ENCODE measurements at places on chromosomes 1 and 21.

- DNase-seq = no peak
Observed at GRCh38 chr1:59218521-59219236, 78.2 kb upstream of the FGGY start.

DNA sequence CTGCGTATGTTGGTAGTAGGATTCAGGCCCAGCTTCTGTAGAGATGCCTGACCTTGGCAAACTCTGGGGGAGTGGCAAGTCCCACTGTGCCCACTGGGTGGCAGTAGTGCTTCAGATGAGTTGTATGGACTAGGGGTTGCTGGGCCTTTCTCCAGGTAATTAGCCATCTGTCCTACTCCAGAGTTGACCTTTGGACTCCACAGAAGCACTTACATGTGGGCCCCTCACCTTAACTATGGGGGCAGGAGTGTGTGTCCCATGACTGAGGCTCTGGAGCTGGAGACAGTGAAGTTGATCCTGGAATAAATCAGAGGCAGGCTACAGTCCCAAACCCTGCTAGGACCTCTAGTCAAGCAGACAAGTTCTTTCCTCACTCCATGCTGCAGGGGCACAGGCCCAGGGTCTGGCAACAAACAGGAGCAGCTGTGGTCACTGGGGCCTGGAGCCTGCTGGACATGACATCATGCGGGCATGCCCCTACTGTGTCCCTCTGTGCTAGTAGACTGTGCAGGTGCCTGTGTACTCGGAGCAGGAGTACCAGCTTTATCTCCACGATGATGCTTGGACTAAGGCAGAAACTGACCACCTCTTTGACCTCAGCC lies 4.6 kb downstream of the DMAP1 start:
- no peak for DNase-seq

DNA sequence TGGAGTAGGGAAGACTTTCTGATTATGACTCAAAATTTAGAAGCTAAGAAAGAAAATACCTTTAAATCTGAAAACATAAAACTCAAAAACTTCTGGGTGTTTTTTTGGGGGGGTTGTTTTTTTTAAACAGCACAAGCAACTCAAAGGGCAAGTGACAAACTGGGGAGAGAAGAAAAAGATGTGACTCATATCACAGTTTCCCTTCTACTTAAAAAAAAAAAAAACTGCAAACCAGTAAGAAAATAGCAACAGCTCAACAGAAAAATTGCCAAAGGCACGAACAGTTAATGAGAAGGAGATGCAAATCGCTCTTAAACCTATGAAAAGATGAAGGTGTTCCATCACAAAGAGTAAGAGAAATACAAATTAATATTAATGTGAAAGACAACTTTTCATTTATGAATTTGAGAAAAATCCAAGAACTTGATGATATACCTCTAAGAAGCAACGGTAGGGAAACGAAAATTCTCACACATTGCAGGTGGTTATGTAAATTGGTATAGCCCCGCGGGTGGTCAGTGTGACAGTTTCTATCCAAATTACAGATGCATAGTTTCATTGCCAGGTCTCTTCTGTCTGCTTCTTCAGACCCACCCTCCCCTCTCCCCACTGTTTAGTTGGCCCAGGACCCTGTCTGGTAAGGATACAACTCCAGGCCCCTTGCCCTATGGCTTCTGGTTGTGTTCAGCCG lies 9.0 kb downstream of the IFNAR2 start:
- DNase-seq = no peak

DNA sequence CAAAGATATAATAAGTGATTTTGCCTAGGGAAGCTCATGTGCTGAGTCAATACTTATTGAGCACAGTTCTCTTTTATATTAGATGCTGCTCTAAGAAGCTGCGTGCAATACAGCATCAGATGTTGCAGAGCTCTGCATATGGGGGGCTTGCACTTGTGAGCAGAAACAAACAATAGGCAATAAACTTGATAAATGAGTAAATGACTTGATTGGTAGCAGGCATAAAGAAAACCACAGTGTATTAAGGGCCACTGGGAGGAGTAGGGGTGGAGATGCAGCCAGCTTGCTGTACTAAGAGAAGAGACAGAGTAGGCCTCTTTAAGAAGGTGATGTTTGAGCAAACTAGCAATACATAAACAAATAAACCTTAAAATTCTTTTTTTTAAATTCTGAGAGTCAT lies 598.5 kb upstream of the ADAMTS5 start:
- DNase-seq = no peak

GRCh38 chr1:55443175-55443915 lies 228.2 kb upstream of the USP24 start:
- DNase-seq = no peak

- DNase-seq = no peak
Observed at GRCh38 chr21:17334484-17334883, 178.4 kb upstream of the CXADR start.

DNA sequence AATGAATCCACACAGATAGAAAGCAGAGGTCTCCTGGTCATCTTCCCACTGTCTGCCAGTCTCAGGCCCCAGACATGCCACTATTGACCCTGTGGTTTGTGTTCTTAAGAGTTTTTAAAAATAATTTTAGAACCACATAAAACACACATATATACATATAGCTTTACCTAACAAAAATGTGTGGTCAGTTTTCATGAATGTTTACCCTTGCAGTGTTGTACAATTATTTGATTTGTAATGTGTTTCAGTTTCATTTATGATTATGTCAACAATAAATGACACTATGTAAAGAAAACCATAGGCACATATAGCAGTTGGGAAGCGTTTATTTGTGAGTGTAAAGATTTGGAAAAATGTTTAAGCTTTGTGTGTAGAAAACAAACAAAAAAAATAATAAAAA lies 17.1 kb downstream of the CHAF1B start:
- no peak for DNase-seq

GRCh38 chr1:111469539-111469938 lies 4.2 kb upstream of the C1orf162 start:
- DNase-seq = no peak
